Activated naive CD4-positive, alpha-beta T cell treated with anti-CD3 and anti-CD28 coated beads, Interleukin-2, amount 10 ng/mL, durations not matched to agents 7 days and 5 days (primary cell): ENCODE measurements at places on chromosomes 1 and 21.

DNA sequence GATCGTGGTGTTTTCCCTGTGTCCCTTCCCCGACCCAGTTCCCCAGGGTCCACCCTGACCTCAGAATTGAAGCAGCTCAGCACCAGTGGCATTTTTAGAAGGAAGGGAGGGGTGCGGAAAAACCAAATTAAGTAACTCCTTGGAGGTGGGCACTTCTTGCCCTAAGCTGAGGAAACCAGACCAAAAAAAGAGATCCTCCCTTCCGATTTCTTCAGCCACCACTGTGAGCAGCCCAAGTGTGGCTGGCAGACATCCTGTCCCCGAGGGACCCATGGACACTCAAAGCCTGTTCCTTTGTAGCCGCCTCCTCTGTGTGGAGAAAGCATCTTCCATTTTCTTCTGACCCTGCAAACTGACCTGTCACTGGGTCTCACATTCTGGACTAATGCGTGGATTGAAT, 31.3 kb downstream of the KIRREL1 start:
- DNase-seq: no peak

DNA sequence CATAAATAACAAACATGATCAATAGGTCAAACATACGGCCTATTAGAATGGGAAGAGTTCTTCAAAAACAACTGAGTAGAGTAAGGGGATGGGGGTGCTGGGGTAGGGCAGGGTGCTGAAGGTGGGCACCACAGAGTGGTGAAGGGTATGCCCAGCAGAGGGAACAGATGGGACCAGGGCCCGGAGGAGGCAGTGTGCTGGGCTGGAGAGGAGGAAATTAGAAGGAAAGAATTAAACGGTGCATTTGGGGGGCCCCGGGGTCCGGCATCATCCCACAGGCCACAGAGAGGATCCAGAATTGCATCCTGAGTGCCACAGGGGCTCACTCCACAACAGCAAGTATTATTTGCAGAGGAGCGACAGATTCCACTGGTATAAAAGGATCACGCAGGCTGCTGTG, 94.5 kb downstream of the GLIS1 start:
- peak; percentile 14 for DNase-seq

DNA sequence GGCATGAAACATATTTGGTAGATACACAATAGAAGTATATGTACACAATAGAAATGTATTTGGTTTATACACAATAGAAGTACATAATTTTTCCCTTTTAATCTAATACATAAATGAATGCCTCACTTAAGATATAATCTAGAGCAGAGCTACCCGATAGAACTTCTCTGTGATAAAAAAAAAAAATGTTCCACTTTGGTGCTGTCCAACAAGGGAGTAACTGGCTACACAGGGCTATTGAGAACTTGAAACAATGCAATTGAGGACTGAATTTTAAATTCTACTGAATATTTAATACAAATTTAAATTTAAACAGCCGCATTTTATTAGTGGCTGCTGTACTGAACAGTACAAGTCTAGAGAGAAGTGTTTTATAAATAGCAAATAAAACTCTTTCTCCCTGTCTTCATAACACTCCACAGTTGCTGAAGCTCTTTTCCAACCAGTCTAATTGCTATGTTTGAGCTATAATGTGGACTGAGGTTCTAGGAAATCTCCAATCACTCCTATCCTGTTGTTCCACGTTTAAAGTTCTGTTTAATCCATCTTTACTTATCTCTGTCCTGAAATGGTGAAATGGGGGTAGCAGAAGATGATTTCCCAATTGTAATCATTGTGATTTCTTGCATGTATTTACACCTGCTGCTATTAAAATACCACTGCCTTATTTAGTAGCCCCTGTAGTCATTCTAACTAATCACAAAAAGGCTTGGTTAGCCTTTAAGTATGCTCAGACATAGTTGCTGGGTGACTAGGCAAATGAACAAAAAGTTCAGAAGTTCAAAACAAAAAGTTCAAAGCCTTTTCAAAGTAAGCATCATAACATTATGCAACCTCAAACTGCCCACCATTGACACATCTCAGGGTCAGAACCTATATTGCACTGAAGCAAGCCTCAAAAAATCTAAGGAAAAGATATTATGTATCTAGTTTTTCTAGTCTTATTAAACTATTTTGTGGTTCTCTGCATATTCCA, 192.3 kb upstream of the C1orf87 start:
- DNase-seq: no peak

- no peak for DNase-seq
Measured at GRCh38 chr1:53125623-53126360, 16.6 kb downstream of the SLC1A7 start.

- no peak for DNase-seq
Measured at GRCh38 chr1:169090900-169091311, 15.6 kb upstream of the ATP1B1 start.

GRCh38 chr1:11938722-11939526, 4.4 kb downstream of the PLOD1 start:
- DNase-seq: no peak

GRCh38 chr1:4394366-4394765, 260.0 kb upstream of the AJAP1 start:
- no peak for DNase-seq

- DNase-seq: peak; percentile 39
Measured at GRCh38 chr1:230084408-230085177, 17.6 kb downstream of the GALNT2 start.

DNA sequence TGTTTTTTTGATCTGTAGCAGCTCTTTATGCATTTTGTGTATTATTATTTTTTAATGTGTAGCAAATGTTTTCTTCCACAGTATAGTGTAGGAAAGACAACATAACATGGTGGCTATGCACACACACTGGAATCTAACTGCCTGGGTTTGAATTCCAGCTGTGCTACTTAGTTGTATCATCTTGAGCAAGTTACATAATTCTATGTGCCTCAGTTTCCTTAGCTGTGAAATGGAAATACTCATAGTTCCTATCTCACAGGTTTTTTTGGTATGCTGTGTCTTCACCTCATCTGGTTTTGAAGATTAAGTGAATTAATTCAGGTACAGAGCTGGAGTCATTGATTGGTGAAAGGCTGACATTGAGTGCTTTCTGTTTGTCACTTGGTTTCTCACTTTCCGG, 1.2 kb upstream of the IARS2 start:
- no peak for DNase-seq

DNA sequence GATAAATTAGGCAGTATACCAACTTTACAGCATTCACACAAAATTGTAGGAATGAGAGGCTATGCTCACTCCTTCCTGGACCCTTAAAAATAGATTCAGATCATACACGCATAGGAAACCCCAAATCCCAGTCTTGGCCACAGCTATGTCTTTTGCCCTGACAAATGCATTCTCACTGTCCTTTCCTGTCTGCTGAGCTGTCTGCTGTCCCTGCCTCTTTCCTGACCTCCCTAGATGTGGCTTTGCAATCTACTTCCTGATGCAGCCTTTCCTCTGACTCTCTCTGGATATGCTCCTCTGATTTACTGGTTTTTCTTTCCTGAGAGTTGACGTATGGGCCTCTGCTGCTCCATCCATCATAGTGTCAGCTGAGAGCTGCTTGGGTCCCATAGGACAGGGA, 59.8 kb upstream of the SLC35F3 start:
- no peak for DNase-seq

GRCh38 chr21:32777269-32777668, 5.7 kb upstream of the PAXBP1 start:
- no peak for DNase-seq

DNA sequence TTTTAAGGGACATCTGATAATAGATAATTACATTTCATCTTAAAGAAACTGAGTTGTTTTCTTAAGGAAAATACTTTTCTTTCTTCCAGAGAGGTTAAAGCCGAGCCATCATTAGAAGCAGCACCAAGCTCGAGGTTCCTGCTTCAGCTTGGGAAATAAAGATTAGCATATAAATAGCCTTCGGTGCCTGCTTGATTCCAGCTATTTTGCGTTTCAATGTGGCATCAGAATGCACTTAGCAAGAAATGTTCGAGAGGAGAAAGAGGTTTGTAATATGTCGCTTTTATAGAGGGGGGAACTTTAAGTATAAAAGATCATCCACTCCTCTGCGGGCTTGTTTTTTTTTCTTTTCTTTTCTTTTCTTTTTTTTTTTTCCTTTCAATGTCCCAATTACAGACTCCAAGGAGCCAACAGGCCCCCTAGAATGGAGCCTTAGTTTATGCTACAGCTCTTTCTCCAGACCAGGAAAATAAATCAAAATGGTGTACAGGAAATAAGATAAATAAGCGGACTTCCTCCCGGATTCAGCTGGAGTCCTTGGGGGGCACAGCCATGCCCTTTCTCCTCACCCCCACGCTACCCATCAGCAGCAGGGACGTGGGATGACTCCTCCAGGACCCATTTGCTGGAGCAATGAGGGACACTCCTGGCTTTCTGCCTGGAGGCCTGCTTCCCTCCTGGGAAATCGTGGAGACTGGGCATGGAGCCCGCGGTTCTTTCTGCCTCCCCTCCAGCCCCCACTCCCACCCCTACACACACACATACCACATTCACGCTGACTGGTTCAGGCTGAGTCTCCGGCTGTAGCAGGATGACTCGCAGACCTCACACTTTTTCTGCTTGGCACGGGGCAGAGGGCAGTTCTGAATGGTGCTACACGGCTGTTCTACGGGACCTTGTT, 131.6 kb downstream of the RRAGC start:
- DNase-seq: no peak

DNA sequence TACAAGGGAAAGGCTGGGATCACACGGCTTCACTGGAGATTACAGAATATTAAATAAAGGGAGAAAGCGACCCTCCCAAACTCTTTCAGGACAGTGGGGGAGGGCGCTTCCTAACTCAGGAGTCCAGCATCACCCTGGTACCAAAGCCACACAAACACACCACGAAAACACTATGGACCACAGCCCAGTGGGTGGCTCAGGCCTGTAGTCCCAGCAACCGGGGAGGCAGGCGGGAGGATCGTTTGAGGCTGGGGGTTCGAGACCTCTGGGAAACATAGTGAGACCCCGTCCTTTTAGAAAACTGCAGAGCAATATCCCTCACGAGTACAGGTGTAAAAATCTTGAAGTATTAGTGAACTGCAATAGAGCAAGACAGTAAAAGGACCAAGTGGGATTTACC, 16.0 kb downstream of the TRIM11 start:
- DNase-seq: no peak

- no peak for DNase-seq
Measured at GRCh38 chr1:3498246-3498930, 43.9 kb downstream of the ARHGEF16 start.

DNA sequence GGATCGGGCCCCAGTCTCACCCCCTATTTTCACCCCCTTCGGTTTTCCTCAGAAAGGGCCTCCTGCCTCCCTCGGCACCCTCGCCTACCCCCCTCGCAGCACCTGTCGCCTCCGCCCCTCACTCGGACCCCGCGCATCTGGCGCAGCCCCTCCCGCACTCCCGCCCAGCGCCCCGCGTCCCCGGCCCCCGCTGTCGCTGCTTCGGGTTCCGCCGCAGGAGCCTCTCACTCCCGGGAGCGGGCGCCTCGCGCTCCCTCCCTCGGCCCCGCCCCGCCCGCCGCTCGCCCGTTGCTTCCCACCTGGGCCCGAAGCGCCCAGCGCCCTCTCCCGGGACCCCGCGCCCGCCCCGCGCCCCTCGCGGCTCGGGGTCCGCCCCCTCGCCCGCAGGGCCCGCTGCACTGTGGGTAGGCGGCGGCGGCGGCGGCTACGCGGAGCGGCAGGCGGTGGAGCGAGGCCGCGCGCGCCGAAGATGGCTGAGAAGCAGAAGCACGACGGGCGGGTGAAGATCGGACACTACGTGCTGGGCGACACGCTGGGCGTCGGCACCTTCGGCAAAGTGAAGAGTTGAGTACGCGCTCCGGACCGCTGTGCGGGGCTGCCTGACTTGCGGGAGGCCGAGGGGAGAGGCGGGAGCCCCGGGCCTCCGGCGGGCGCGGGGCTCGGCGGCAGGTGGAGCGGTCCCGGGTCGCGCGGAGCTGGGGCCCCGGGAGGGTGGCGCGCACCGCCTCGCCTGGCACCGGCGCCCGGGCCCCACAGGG, at the start of gene PRKAA2:
PRKAA2 (plus strand) TSS at position 396 of the 758 bp plus-strand sequence; CDS start at position 470, 74 bp downstream.
- no peak for DNase-seq

DNA sequence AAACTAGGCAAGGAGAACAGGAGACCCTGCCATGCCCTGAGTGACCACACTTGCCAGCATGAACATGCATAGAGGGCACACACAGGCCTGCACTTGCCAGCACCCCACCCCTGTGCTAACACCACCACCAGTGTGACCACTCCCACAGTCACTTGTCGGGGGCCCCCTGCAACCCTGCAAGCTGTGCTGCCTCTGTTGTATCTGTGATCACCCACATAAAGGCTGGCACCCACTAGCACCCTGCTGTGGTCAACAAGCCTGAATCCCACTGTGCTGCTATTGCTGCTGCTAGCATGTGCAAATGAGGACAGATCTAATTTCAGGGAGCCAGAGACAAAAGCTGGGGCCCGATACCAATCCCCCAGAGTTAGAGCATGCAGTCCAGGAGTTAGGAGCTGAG, 217.7 kb downstream of the GIPC2 start:
- no peak for DNase-seq

GRCh38 chr1:226092965-226093364, 30.4 kb downstream of the H3-3A start:
- DNase-seq: no peak

- DNase-seq: no peak
Measured at GRCh38 chr1:94418664-94419655, 771 bp downstream of the ABCD3 start.

- DNase-seq: no peak
Measured at GRCh38 chr1:28913786-28914227, 562 bp upstream of the EPB41 start.

GRCh38 chr1:235972311-235972689, 92.6 kb downstream of the NID1 start:
- no peak for DNase-seq

GRCh38 chr1:236913371-236914037, 90.7 kb downstream of the MT1HL1 start:
- DNase-seq: no peak

- DNase-seq: no peak
Measured at GRCh38 chr1:60797351-60797750, 285.0 kb upstream of the NFIA start.

GRCh38 chr21:34509151-34509550, 2.9 kb downstream of the KCNE1 start:
- DNase-seq: no peak

DNA sequence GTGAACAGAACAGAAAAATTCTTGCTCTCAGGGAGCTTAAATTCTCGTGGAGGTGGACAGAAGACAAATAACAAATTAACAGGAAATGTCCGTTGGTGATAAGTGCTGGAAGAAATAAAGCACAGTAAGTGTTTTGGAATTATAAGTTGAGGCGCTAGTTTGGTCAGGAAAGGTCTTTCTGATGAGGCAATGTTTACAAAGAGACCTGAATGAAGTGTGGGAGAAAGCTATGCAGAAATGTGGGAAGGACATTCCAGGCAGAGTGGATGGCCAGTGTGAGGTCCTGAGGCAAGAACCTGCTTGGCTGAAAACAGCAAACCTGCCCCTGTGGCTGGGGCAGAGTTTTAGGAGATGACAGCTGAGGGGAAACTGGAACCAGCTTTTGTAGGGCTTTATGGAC, 23.3 kb downstream of the NGF start:
- no peak for DNase-seq

- no peak for DNase-seq
Measured at GRCh38 chr1:93502571-93502970, 54.7 kb downstream of the FNBP1L start.

- no peak for DNase-seq
Measured at GRCh38 chr21:41201385-41201784, 33.4 kb downstream of the BACE2 start.
